ENCODE measurements at places on chromosomes 7 and 10. TPM values are rescaled to one million over a fixed set of nuclear protein-coding genes. Genes with fewer than 3 reads are reported as not detected.

GRCh38 chr7:10484767-10485166 lies 488.9 kb upstream of the PHF14 start:
- no peak for DNase-seq

DNA sequence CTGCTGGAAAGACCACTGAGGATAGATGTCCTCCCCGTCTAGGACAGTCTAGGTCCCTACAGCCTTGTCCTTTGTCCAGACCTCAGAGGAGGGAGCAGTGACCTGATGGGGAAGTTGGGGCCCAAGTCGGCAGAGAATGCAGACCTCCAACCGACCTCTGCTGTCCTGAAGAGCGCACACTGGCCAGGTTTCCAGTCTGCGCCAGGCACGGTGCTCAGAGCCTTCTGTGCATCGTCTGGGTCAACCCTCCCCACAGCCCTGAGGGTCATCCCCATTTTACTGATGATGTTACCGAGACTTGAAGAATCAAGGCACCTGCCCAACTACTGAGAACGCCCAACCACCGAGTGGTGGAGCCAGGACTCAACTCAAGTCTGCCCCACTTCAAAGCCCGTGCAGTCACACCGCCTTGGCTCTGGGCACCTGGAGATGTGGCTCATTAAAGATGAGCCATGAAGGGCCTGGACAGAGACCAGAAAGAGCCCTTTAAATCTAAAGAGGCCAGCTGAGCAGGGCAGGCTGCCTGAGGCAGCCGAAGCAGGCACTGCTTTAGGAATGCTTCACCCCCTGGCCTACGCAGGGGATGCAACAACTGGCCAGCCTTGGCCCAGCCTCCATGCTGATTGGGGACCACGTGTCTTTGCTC lies 4.4 kb downstream of the ITPRIP start:
- DNase-seq, result no peak

- DNase-seq, result no peak
These were observed 33.6 kb upstream of the A1CF start for GRCh38 chr10:50919010-50919409.

DNA sequence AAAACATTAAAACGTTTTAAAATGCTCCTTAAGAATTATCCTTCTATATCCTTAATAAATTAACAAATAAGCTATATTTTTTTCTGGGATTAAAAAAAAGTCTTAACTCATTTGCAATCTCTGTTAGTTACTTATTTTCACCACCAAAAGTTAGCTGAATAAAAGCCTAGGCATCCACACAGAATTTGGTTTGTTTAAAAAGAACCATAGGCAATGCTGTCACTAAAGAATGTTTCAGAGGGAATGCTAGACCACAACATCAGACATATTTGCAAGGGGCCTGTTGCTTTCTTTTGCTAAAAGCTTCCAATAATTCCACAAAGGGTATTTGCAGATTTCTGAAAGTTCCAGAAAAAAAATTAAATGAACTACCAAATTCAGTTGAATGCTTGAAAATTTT lies 244.2 kb downstream of the POU6F2 start:
- no peak for DNase-seq

GRCh38 chr7:906776-907157 lies 30.4 kb downstream of the GET4 start:
- no peak for DNase-seq

- DNase-seq, result no peak
These were observed 18.6 kb upstream of the SDK1 start for GRCh38 chr7:3282457-3282856.

- no peak for DNase-seq
These were observed 108.7 kb upstream of the PRR15 start for GRCh38 chr7:29454899-29455451.

- DNase-seq, result no peak
These were observed 1262.3 kb upstream of the PHF14 start for GRCh38 chr7:9711259-9711918.

DNA sequence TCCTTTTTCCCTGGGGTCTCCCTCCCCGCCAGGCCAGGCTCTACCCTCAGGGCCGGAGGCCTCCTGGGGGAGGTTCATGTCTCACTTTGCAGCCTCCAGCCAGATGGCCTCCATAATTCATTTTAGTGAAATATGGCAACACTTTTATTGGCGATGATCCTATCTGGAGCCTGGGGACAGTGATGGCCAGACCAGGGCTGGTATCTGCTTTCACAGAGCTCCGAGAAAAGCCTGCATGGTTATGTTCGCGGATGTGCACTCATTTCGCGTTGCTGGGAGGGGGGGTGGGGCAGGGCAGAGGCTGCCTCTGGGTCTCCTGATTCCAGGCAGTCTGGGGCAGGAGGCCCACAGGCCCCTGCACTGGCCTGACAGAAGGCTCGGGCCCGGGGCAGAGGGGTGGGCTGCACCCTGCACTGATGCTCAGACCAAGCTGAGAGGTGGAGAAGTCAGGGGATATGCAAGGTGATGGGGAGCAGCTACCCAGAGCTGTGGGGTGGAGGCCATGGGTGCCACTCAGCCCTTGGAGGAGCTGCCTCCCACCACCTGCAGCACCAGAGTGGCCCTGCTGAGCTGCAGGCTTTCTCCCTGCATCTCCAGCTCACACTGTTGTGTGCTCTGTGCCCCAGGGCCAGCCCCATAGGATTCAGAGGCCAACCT lies 85.3 kb upstream of the RET start:
- DNase-seq, result no peak

- no peak for DNase-seq
These were observed 1285.1 kb downstream of the XPNPEP1 start for GRCh38 chr10:108638225-108638624.

DNA sequence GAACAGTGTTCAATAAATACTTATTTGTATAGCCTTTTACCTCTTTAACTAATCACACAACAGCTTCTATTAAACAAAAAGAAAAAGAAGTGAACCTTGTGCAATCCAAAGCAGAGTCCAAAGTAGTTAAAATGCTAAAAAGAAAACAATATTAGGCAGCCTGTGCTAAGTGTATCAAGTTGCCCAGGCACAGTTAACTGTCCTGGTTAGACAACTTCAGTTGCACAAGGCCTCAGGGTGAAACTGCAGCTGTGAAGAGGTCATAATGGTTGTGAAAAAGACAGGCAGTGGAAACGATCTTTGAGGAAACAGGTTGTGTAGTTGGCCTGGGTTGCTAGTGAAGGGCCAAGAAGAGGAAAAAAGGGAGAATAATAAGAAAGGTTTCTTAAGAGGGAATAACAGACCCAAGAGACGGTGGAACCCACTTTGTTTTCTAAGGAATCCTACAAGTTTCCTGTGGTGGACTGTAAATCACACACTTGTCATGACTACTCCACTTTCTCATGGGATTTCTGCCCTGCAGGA lies 6.0 kb upstream of the CROT start:
- DNase-seq, result no peak

DNA sequence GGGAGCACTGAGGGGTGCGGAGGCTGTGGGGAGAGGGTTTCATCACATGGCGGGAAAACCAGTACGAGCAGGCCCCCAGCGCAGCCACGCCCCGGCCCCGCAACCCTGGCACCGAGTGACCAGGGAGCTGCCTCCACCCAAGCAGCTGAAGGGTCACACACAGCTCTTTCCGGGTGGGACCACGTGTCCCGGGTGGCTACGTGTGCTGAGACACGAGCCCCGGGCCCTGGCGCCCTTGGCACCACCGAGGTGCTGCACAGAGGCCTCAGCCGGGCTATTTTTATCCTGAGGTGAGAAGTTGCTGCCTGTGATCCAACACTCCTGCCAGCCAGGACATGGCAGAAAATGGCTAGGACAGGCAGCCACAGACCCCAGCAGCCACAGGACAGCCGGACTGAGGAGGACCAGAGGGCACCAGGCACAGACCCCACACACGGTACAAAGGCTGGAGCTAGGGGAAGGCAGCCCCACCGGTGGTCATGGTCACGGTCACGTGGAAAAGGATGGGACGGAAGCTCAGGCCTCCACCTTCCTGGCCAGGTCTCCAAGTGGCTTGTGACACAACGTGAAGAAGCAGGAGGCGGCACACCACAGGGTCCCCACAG lies 223.7 kb downstream of the MAD1L1 start:
- DNase-seq, result peak; percentile 52

- peak; percentile 56 for DNase-seq
These were observed 64.5 kb downstream of the PDIA4 start for GRCh38 chr7:148963583-148964482.

DNA sequence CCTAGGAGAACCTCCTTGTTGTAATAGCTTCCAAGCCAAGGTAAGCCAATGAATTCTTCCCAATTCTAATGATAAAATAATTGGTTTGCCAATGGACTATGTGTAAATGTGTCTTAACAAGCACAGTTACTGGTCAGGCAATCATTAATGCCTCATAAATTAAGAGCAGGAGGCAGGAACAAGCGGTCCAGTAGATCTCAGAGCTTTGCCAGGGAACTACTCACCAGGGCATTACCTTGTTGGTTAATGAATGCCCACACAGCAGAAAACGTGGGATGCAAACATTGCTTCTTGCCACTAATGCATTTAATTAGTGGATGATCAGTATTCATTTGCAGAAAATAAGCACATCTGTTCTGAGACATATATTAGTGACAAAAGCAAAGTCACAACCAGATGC lies 26.7 kb upstream of the ZNF800 start:
- no peak for DNase-seq

DNA sequence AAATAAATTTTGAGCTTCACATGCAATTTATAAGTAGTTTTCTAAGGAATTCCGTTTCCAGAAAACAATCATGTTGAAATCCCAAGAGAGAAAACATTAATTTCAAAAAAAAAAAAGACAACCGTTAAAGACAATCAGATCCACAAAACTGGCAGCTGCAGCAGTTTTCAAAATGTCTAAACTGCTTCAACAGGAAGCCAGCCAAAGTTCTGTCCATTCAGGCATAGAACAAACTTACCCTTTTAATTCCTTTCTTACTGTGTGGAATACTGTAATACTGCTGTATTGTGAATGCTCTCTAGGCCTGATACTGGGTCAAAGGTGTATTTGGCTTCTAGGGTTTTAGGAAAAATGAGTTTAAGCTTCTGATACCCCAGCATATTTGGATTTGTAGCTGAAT lies 31.6 kb downstream of the HOXA1 start:
- no peak for DNase-seq

DNA sequence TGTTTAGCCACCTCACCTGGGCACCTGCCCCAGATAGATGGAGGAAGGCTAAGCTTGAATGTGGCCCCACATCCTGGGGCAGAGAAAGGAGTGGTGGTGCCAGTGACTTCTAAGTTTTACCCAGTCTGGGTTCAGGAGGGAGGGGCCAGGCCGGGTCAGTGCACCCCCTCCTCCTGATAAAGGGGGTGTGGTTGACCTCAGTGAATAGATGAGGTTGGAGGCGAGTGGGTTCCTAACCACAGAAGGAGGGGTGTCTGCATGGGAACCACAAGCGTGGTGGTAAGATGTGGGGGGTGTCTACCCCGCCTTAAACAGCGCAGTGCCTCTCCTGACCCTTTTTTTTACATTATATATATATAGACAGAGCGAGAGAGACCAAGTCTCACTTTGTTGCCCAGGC lies 105.3 kb upstream of the KCTD7 start:
- DNase-seq, result no peak

GRCh38 chr7:135282561-135283254 lies 49.1 kb downstream of the STRA8 start:
- no peak for DNase-seq

DNA sequence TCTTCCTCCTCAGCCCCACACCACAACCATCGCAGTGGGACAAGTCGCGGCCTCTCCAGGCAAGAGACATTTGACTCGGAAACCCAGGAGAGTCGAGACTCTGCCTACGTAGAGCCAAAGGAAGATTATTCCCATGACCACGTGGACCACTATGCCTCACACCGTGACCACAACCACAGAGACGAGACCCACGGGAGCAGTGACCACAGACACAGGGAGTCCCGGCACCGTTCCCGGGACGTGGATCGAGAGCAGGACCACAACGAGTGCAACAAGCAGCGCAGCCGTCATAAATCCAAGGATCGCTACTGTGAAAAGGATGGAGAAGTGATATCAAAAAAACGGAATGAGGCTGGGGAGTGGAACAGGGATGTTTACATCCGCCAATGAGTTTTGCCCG lies 112.1 kb downstream of the NSUN6 start:
- DNase-seq, result no peak

- no peak for DNase-seq
These were observed 34.8 kb upstream of the CHST15 start for GRCh38 chr10:124127965-124128810.

GRCh38 chr10:14543904-14544210 lies 213.1 kb upstream of the FRMD4A start:
- no peak for DNase-seq

DNA sequence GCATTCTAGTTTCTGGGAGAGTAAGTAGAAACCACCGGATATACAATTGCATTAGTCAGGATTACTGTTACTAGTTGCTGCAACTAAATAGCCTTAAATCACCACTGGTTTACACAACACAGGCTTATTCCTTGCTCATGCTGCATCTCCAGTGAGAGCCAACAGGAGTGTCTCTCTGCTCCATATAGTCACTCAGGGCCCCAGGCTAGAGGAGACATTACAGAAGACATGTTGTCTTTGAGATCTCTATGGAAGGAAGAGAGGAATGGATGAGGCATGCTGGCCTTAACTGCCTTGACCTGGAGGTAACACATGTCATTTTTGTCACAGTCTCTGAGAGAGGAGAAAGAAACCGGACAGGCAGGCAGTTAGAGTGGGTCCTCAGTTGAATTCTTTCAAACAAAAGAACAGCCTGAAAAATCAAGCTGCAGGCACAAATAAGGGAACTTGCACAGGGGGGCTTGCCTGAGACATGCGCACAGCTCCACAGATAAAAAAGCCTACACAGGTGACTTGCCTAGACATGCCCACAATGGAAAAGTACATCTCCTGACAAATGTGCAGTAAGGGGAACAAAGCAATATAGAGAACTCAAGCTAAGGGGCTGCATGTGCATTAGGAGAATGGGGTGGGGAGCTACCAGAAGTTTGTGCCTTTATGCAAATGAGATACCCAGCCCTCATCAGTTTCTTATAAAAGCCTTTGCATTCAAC lies 348.0 kb downstream of the TYW1 start:
- no peak for DNase-seq

SLC18A3 gene
- not detected for total RNA-seq

CPA2 gene
- 1.2 TPM for total RNA-seq

HOXA3 gene
- total RNA-seq, result 20.9 TPM

ADAM22 gene
- total RNA-seq, result 8.5 TPM

NAT16 gene
- total RNA-seq, result not detected

ZNF783 gene
- 32.1 TPM for total RNA-seq

CDH23 gene
- total RNA-seq, result 20.1 TPM

LRWD1 gene
- 11.1 TPM for total RNA-seq

CBLL1 gene
- total RNA-seq, result 24.0 TPM

LRRD1 gene
- not detected for total RNA-seq

ADIRF gene
- total RNA-seq, result 599 TPM

GOLGA7B gene
- total RNA-seq, result 4.6 TPM

MYL10 gene
- total RNA-seq, result not detected

PON2 gene
- 111 TPM for total RNA-seq

EGR2 gene
- 53.1 TPM for total RNA-seq

CACNB2 gene
- total RNA-seq, result 1.2 TPM
